ENCODE measurements at places on chromosomes 1 and 21. TPM values are rescaled to one million over a fixed set of nuclear protein-coding genes. Genes with fewer than 3 reads are reported as not detected.

The SNRNP40 gene
- total RNA-seq, result 57.6 TPM

The C4BPA gene
- not detected for total RNA-seq

The SLC45A1 gene
- 0.97 TPM for total RNA-seq

The TP53BP2 gene
- total RNA-seq, result 16.9 TPM

The MIXL1 gene
- not detected for total RNA-seq

The LCA5L gene
- total RNA-seq, result 1.1 TPM

- no peak for DNase-seq
These were observed 14.9 kb upstream of the CD247 start for GRCh38 chr1:167532964-167533824.

GRCh38 chr1:163444665-163445064, 122.9 kb downstream of the NUF2 start:
- no peak for DNase-seq

DNA sequence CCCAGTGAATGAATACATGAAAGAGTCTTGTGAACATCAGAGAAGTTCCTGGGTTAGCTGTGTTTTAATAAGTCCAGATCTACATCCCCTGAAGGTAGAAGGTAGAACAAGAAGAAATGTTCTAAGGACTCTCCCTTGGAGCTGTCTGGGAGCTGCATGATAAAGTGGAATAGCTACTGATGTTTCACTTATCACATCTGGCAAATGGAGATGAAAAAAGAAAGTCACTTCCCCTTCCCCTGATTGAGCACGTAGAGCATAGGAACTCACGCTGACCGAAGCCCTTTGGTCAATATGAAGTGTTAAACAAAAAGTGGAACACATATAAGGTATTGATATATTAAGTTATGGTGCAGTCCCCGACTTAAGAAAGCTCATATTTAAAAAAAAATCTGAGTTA, 53.2 kb upstream of the PARP1 start:
- no peak for DNase-seq

GRCh38 chr1:19476450-19477190, 8.7 kb downstream of the CAPZB start:
- no peak for DNase-seq

GRCh38 chr21:35309316-35309715, 260.2 kb upstream of the RUNX1 start:
- no peak for DNase-seq

DNA sequence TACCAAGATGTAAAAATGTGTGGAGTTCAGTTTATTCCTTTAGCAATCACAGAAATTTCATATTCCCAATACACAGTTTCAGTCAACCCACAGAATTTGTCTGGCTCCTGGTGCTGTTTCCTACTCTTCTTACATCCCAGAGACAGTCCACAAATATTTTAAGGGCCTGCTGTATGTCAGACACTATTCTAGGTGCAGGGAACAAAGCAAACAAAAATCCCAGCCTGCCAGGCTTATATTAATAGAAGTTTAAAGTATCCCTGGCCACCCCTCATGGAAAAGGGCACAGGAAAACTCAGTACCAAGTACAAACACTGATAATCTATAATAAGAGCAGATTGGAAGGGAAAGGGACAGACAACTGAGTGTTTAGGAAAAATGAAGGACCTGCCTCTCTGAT, 194.8 kb downstream of the ZP4 start:
- no peak for DNase-seq

GRCh38 chr1:26012864-26013263, 8.7 kb upstream of the EXTL1 start:
- DNase-seq, result no peak
